ENCODE measurements at places on chromosomes 2 and 18.

DNA sequence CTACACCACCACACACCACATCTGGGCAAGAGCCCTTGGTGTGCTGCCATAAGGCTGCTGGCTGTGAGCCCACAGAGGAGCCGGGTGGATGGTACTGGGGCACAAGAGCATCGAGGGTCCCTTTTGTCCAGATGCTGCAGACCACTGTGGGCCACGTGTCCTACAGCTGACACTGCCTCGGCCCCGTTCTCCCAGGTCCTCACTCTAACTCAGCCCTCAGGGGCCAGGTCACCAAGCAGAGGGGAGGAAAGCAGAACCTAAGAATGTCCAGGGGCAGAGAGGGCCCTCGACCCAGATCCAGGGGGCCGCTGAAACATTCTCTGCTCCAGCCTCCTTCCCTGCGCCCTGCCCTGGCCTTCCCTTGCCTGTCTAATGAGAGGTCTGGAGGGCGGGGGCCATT lies 91.7 kb upstream of the ASB18 start:
- no peaks in the 10 kb centered on the region for H3K36me3 ChIP-seq
- no peak overlapping the region for H3K27ac ChIP-seq
- no peak overlapping the region for H3K4me3 ChIP-seq
- DNase-seq: no peak
- H3K27me3 ChIP-seq: no peaks in the 10 kb centered on the region

GRCh38 chr2:190283783-190284182 lies 35.8 kb downstream of the HIBCH start:
- H3K27ac ChIP-seq: no peak overlapping the region
- DNase-seq: no peak
- H3K27me3 ChIP-seq: no peaks in the 10 kb centered on the region
- no peaks in the 10 kb centered on the region for H3K4me1 ChIP-seq

- no peak overlapping the region for H3K27ac ChIP-seq
- H3K27me3 ChIP-seq: no peaks in the 10 kb centered on the region
- no peak overlapping the region for H3K4me3 ChIP-seq
- DNase-seq: peak; percentile 69
- H3K4me1 ChIP-seq: no peaks in the 10 kb centered on the region
- no peaks in the 10 kb centered on the region for H3K36me3 ChIP-seq
Measured at GRCh38 chr18:6929370-6930102, 188.1 kb downstream of the LAMA1 start.

GRCh38 chr2:170301626-170302025 lies 123.7 kb downstream of the MYO3B start:
- no peak overlapping the region for H3K4me3 ChIP-seq
- no peaks in the 10 kb centered on the region for H3K27me3 ChIP-seq
- H3K4me1 ChIP-seq: no peaks in the 10 kb centered on the region
- H3K36me3 ChIP-seq: no peaks in the 10 kb centered on the region

GRCh38 chr2:123916531-123916930 lies 108.6 kb upstream of the CNTNAP5 start:
- H3K4me1 ChIP-seq: no peaks in the 10 kb centered on the region
- H3K27me3 ChIP-seq: no peaks in the 10 kb centered on the region
- no peaks in the 10 kb centered on the region for H3K36me3 ChIP-seq
- no peak overlapping the region for H3K27ac ChIP-seq
- no peak overlapping the region for H3K4me3 ChIP-seq
- DNase-seq: no peak

DNA sequence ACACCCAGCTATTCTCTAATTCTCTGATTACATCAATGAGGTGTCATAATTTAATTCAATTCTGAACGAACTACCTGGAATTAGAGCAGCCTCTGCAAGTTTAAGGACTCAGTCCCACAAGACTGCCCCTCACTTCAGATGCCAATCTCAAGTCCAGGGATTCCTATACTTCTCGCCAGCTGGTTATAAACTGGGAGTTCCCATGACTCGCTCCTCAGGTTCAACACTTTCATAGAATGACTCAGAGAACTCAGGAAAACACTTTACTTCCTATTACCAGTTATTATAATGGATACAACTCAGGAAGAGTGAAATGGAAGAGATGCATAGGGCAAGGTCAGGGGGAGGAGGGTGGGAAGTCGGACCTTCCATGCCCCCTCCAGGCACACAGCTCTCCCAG lies 112.3 kb upstream of the ATP5MC3 start:
- DNase-seq: no peak
- no peak overlapping the region for H3K4me3 ChIP-seq
- H3K36me3 ChIP-seq: no peaks in the 10 kb centered on the region

- no peaks in the 10 kb centered on the region for H3K27me3 ChIP-seq
- no peaks in the 10 kb centered on the region for H3K36me3 ChIP-seq
- DNase-seq: no peak
- H3K27ac ChIP-seq: no peak overlapping the region
Measured at GRCh38 chr2:160934991-160935390, 225.2 kb upstream of the TANK start.

- H3K4me1 ChIP-seq: no peaks in the 10 kb centered on the region
- H3K27me3 ChIP-seq: no peaks in the 10 kb centered on the region
- no peak overlapping the region for H3K4me3 ChIP-seq
- H3K27ac ChIP-seq: no peak overlapping the region
Measured at GRCh38 chr2:240426845-240427721, 8.4 kb upstream of the GPC1 start.

DNA sequence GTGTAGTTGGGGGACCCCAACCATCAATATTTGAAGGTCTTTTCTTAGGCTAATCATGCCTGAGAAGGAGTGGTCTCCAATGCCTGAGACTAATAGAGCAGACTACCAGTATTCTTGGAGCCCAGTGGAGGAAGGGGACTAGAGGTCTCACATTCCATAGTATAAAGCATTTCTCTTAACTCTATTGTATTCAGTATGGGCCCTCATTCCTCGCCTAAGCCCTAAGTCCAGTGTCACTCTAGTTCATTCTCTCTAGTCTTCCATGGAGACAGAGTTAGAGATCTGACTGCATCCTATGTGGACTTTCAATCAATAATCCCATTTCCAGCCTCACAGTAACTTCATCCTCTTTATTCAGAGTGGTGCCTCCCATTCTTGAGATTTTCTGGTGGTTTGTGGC lies 29.7 kb upstream of the MAP4K4 start:
- DNase-seq: peak; percentile 9
- H3K27me3 ChIP-seq: no peaks in the 10 kb centered on the region
- H3K27ac ChIP-seq: no peak overlapping the region
- no peak overlapping the region for H3K4me3 ChIP-seq
- H3K4me1 ChIP-seq: no peaks in the 10 kb centered on the region

DNA sequence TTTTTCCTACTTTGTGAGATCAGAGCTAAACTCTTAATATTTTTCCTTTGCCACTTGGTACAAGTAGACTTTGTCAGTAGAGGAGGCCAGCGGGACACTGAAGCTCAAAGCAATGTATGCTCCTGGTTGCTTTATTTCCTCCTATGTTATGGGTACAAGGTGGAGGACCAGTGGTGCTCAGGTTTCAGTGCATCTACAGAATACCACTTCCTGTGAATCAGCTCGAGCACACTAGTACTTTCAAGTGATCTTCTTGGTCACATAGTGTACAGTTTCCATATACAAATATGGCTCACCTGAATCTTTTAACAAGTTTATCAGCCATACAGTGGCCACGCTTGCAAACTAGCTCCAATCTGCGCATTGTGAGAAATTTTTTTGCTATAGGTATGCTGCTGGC lies 1674.8 kb upstream of the TMEFF2 start:
- no peak overlapping the region for H3K4me3 ChIP-seq
- no peaks in the 10 kb centered on the region for H3K27me3 ChIP-seq
- no peaks in the 10 kb centered on the region for H3K4me1 ChIP-seq
- H3K36me3 ChIP-seq: no peaks in the 10 kb centered on the region
- H3K27ac ChIP-seq: no peak overlapping the region

GRCh38 chr2:160224060-160224459 lies 24.0 kb upstream of the ITGB6 start:
- no peak for DNase-seq
- H3K27ac ChIP-seq: no peak overlapping the region
- no peaks in the 10 kb centered on the region for H3K36me3 ChIP-seq
- H3K4me1 ChIP-seq: peaks cover 10% of the 10 kb centered on the region

- no peaks in the 10 kb centered on the region for H3K4me1 ChIP-seq
- H3K27me3 ChIP-seq: no peaks in the 10 kb centered on the region
- H3K4me3 ChIP-seq: no peak overlapping the region
Measured at GRCh38 chr2:182784777-182785176, 68.7 kb downstream of the DNAJC10 start.

DNA sequence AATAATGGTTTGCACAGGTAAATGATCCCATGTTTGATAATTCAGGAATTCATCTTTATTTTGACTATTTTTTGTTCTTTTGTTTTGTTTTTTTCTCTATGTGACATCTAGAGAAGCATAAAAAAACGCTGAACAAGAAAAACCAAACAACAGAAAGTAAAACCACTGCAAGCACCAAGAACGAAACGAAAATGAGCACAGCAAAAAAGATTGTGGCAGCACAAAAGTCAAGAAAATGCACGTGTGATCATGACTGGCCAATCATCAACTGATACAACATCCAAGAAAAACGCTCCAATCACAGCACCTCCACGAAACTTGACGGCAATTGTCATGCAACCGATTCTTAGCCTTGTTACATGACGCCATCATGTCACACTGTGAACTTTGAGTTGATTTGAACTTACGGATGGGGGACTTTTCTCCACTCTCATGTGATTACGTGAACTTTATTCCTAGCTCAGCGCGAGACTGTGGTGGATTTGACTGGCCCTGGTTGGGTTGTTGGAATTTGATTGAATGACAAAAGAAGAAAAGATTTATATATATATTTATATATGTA lies 318.7 kb downstream of the CELF4 start:
- no peaks in the 10 kb centered on the region for H3K36me3 ChIP-seq
- no peak overlapping the region for H3K27ac ChIP-seq
- peak; percentile 59 for DNase-seq

- H3K4me1 ChIP-seq: no peaks in the 10 kb centered on the region
- no peaks in the 10 kb centered on the region for H3K36me3 ChIP-seq
- H3K27me3 ChIP-seq: no peaks in the 10 kb centered on the region
- DNase-seq: no peak
Measured at GRCh38 chr2:239724194-239724849, 300.8 kb downstream of the NDUFA10 start.

- no peak for DNase-seq
- no peak overlapping the region for H3K27ac ChIP-seq
- H3K36me3 ChIP-seq: peaks cover 14% of the 10 kb centered on the region
- no peak overlapping the region for H3K4me3 ChIP-seq
Measured at GRCh38 chr2:30341500-30342267, 105.4 kb upstream of the LCLAT1 start.

DNA sequence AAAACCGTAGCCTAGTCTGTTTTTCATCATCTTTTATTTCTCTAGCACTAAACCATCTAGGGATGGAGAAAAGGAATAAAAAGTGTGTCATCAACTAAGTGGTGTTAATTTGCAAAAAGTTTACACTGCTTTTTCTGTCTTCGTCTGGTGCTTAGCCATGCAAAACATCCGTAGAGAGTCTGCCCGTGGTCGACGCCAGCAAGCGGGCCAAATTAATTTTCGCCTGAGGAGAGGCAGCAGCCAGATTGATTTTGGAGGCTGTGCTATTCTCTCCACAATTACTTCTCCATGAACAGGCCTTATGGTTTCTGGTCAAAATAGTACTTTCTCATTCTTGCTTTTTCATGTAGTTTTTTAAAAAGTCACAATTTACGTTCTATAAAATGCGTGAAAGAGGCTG lies 46.3 kb downstream of the TNFRSF11A start:
- H3K36me3 ChIP-seq: no peaks in the 10 kb centered on the region
- peaks cover 41% of the 10 kb centered on the region for H3K4me1 ChIP-seq
- DNase-seq: no peak
- no peak overlapping the region for H3K4me3 ChIP-seq
- no peaks in the 10 kb centered on the region for H3K27me3 ChIP-seq

- H3K36me3 ChIP-seq: no peaks in the 10 kb centered on the region
- no peaks in the 10 kb centered on the region for H3K27me3 ChIP-seq
- H3K4me3 ChIP-seq: no peak overlapping the region
- no peak for DNase-seq
- H3K27ac ChIP-seq: no peak overlapping the region
- H3K4me1 ChIP-seq: peaks cover 21% of the 10 kb centered on the region
Measured at GRCh38 chr2:159637988-159638501, 21.7 kb upstream of the BAZ2B start.

- no peak overlapping the region for H3K4me3 ChIP-seq
- no peaks in the 10 kb centered on the region for H3K27me3 ChIP-seq
- no peak overlapping the region for H3K27ac ChIP-seq
- H3K36me3 ChIP-seq: no peaks in the 10 kb centered on the region
Measured at GRCh38 chr2:47179388-47179787, 24.3 kb upstream of the STPG4 start.

- no peaks in the 10 kb centered on the region for H3K4me1 ChIP-seq
- H3K27ac ChIP-seq: no peak overlapping the region
- DNase-seq: no peak
- H3K27me3 ChIP-seq: no peaks in the 10 kb centered on the region
- H3K4me3 ChIP-seq: no peak overlapping the region
- no peaks in the 10 kb centered on the region for H3K36me3 ChIP-seq
Measured at GRCh38 chr2:65204461-65205210, 23.0 kb upstream of the ACTR2 start.

- H3K27ac ChIP-seq: no peak overlapping the region
- no peak overlapping the region for H3K4me3 ChIP-seq
- DNase-seq: no peak
- H3K27me3 ChIP-seq: no peaks in the 10 kb centered on the region
- H3K4me1 ChIP-seq: no peaks in the 10 kb centered on the region
- H3K36me3 ChIP-seq: peaks cover 10% of the 10 kb centered on the region
Measured at GRCh38 chr2:154158101-154158500, 286.4 kb downstream of the GALNT13 start.

GRCh38 chr18:71011389-71011788 lies 722.5 kb downstream of the SOCS6 start:
- H3K27me3 ChIP-seq: no peaks in the 10 kb centered on the region
- H3K36me3 ChIP-seq: peaks cover 10% of the 10 kb centered on the region
- H3K4me1 ChIP-seq: no peaks in the 10 kb centered on the region
- H3K27ac ChIP-seq: no peak overlapping the region
- DNase-seq: no peak

DNA sequence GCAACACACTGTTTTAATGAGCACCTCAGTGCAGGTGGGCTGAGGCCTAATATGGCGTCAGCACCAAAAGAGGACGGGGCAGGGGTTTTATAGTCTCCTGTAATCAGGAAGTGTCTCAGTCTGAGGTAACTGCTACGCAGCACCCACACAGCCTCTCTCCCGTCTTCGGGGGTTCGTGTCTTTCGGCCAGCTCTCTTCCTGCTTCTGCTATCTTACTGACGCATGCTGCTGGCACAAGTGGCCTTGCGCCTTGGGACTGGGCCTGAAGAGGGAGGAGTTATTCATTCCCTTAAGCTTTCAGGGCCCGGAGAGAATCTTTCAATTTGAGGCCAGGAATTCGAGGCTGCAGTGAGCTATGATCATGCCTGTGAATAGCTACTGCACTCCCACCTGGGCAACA lies 14.5 kb upstream of the PAPOLG start:
- no peak overlapping the region for H3K4me3 ChIP-seq
- H3K36me3 ChIP-seq: no peaks in the 10 kb centered on the region
- peak; percentile 19 for DNase-seq
- no peaks in the 10 kb centered on the region for H3K4me1 ChIP-seq

DNA sequence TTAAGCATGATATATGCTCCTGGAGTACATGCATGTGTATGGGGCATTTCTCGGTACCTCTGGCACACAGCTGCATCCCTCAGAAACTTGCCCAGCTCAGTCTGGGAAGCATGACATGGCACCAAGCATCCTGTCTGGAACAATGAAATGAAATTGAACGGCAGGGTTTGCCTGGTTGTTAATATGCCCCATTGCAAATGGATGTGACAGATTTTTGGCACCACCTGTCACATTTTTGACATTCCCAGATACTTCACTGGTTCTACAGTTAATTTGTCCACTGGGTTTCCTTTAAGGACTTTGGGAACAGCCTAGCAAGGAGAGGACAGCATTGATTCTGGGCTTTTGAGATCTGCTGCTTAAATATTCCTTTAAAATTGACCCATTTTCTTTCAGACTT lies 305.8 kb downstream of the TSN start:
- DNase-seq: no peak
- H3K4me1 ChIP-seq: peaks cover 3% of the 10 kb centered on the region
- no peaks in the 10 kb centered on the region for H3K27me3 ChIP-seq
- H3K36me3 ChIP-seq: no peaks in the 10 kb centered on the region
- no peak overlapping the region for H3K27ac ChIP-seq
- H3K4me3 ChIP-seq: no peak overlapping the region

Measured in GM23338 (cell line).